ENCODE measurements at places on chromosomes 7 and 10.

GRCh38 chr10:82880776-82881290, 1005.8 kb downstream of the NRG3 start:
- DNase-seq = no peak
- no peak overlapping the region for H3K4me3 ChIP-seq
- H3K27me3 ChIP-seq = no peaks in the 10 kb centered on the region
- no peaks in the 10 kb centered on the region for H3K4me1 ChIP-seq
- H3K36me3 ChIP-seq = no peaks in the 10 kb centered on the region

DNA sequence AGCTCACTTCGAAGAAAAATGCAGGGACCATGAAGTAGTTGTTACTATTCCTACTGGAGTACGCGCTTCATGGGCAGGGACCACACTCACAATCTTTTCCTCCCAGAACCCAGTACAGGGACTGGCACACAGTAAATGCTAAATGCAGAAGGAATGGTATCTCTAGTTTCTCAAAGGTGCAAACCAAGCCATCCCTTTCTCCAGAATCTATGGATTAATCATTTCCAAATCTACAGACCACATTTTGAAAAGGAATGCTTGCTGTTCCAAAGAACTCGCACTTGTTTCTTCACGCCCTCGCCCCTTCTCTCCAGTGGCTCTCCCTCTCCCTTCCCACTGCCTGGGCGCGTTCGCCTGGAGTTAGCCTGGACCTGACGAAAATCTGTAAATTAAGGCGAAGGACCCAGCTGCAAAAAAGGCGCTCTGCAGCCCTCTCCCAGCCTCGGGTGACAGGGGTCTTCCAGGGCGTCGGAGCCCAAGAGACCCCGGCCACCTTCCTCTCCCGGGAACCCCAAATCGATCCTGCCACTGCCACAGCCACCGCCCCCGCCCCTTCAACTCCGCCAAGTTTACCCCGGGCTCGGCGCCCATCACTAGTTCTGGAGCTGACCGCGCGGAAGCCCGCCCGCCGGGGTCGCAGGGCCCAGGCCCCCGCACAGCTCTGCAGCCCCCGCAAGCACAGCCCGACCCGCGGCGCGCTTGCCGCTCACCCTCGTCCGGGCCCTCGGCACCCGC, 527 bp downstream of the PDIA4 start:
- peak overlapping the region; percentile 96 for H3K4me3 ChIP-seq
- H3K27ac ChIP-seq = peak overlapping the region; percentile 90
- no peak for DNase-seq
- H3K27me3 ChIP-seq = no peaks in the 10 kb centered on the region

GRCh38 chr7:146115851-146116520, 615 bp upstream of the CNTNAP2 start:
- peak overlapping the region; percentile 88 for H3K4me3 ChIP-seq
- H3K27me3 ChIP-seq = peaks cover 36% of the 10 kb centered on the region
- peaks cover 13% of the 10 kb centered on the region for H3K4me1 ChIP-seq
- no peak overlapping the region for H3K27ac ChIP-seq

DNA sequence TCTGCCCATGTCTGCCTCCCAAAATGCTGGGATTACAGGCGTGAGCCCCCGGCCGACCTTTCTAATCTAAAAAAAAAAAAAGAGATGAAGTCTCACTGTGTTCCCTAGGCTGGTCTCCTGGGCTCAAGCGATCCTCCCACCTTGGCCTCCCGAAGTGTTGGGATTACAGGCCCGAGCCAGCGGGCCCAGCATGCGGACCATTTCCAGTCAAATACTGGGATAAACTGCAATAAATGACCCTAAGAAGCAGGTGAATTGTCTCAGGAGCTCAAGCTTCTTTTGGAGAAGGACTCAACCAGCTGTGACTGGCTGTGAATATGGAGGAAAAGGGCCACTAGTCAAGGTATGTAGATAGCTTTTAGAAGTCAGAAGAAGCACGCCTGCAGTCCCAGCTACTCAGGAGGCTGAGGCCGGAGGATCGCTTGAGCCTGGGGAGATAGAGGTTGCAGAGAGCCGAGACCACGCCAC, 550 bp upstream of the CREM start:
- H3K4me1 ChIP-seq = peaks cover 38% of the 10 kb centered on the region
- peak overlapping the region; percentile 90 for H3K4me3 ChIP-seq
- peak overlapping the region; percentile 99 for H3K27ac ChIP-seq
- no peak for DNase-seq

GRCh38 chr7:128954830-128955802, 17.4 kb downstream of the IRF5 start:
- peak overlapping the region; percentile 95 for H3K27ac ChIP-seq
- H3K36me3 ChIP-seq = peaks cover 76% of the 10 kb centered on the region
- DNase-seq = no peak
- peak overlapping the region; percentile 64 for H3K4me3 ChIP-seq

- H3K4me3 ChIP-seq = no peak overlapping the region
- no peaks in the 10 kb centered on the region for H3K27me3 ChIP-seq
- no peak overlapping the region for H3K27ac ChIP-seq
- DNase-seq = no peak
- H3K4me1 ChIP-seq = no peaks in the 10 kb centered on the region
These were observed 354.9 kb downstream of the BMPER start for GRCh38 chr7:34260279-34260678.

DNA sequence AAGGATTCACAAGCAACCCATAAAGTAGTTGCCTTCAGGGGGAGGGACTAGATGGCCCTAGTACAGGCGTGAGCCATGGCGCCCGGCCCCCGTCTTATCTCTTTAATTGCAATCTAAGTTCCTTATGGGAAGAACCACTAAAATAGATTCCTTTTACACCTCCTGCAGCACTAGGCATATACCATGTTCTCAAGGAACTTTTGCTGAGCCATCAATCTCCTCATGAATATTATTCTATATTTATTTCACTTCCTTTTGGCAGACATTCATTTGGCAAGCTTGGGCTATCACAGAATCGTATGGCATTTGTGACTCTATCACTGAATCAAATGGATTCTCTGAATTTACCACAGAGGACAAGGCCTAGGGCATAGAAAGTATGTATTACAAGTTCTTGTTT, 14.8 kb upstream of the DNAJC12 start:
- H3K27ac ChIP-seq = no peak overlapping the region
- H3K27me3 ChIP-seq = no peaks in the 10 kb centered on the region
- no peak for DNase-seq
- H3K4me3 ChIP-seq = no peak overlapping the region

DNA sequence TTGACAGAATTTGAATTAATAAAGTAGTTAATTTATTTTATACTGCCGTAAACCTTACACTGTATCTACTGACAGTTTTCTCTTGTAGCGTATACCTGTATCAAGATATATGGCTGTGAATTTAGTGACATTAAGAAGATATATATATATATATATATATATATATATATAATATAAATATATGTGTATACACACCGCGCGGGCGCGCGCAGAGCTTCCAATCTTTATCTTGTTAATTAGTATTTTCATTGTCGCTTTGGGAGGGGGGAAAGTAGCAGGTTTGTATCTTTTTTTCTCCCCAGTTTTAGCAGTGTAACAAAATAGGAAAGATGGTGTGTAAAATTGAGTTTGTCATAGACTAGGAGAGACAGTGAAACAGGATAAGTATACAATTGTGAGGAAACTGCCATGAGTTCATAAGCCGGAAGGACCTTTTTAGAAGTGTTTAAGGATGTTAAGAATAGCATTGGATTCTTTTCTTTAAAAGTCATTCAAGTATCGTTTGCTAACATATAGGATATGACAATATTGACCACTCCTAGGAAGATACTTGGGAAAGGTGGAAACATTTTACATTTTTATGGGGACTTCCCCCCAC, 2.0 kb downstream of the PLEKHA1 start:
- H3K27me3 ChIP-seq = peaks cover 11% of the 10 kb centered on the region
- DNase-seq = no peak
- peaks cover 37% of the 10 kb centered on the region for H3K4me1 ChIP-seq
- H3K4me3 ChIP-seq = no peak overlapping the region
- H3K27ac ChIP-seq = no peak overlapping the region

DNA sequence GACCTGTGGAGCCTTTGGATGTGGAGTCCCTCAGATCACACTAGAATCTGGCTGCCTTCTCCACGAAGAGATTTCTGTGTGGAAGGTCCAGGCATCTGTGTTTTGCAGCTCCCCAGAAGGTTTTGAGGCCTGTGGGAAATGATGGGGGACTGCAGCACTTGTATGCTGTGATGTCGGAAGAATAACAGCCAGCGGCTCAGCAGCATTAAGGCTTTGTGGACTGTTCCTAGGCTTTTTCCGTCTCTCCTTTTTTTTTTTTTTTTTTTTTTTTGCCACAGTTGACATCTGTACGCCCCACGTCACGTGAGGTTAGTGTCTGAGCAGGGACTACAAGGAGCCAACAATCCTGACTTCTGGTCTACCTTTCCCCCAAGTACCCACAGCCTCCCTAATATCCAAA, 181.3 kb downstream of the PFKFB3 start:
- H3K36me3 ChIP-seq = peaks cover 8% of the 10 kb centered on the region
- no peak for DNase-seq
- H3K4me3 ChIP-seq = no peak overlapping the region
- no peaks in the 10 kb centered on the region for H3K27me3 ChIP-seq
- H3K27ac ChIP-seq = no peak overlapping the region
- H3K4me1 ChIP-seq = peaks cover 20% of the 10 kb centered on the region

DNA sequence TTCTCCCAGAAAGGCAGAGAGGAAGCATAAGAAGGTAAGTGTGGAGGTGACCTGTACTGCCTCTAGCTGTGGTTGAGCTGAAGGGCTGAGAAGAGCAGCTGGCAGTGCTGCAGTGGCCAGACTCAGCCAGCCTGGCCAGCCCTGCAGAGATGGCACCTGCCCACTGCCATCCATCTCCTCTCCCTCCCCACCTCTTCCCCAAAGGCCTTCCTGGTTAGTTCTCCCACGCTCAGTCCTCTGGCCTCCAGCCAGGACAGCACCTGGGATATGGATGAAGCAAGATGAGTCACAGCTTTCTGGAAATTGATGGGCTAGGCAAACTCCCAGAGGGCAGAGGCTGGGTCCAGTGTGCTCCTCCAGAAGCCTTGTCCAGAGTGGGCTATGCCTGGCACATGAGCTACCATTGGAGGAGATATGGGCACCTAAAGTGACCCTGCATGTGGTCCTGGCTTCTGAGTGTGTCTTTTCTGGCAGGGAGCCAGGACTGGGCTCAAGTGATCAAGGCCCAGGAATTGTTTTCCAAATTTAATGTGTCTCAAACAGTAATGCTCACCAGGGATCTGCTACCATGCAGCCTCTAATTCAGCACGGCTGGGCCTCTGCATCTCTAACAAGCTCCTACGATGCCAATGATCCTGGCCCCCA, 81.0 kb upstream of the CACUL1 start:
- H3K27ac ChIP-seq = no peak overlapping the region
- DNase-seq = no peak
- no peaks in the 10 kb centered on the region for H3K36me3 ChIP-seq
- H3K4me3 ChIP-seq = no peak overlapping the region

GRCh38 chr10:99484626-99485581, 47.8 kb upstream of the NKX2-3 start:
- H3K4me3 ChIP-seq = no peak overlapping the region
- H3K4me1 ChIP-seq = peaks cover 8% of the 10 kb centered on the region
- DNase-seq = no peak

DNA sequence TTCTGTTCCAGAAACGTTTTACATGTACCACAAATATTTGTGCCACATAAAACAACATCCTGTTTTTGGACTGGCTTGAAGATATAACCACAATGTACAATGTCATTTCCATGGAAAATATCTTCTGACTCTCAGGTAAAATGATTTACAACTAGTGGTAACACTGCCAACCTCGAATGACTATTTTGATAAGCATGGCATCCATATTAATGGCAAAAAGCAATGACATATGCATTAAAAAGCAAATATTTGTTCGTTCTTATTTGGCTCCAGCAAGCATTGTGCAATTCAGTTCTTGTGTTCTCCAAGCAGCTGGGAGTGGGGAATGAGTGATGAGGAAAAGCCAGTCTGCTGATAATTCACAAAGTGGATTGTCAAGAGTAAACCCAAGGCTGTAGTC, 289.0 kb downstream of the PLXDC2 start:
- no peak overlapping the region for H3K27ac ChIP-seq
- no peak for DNase-seq
- H3K4me3 ChIP-seq = no peak overlapping the region
- H3K27me3 ChIP-seq = no peaks in the 10 kb centered on the region
- no peaks in the 10 kb centered on the region for H3K4me1 ChIP-seq
- H3K36me3 ChIP-seq = no peaks in the 10 kb centered on the region

GRCh38 chr7:66258409-66258808, 53.3 kb downstream of the TPST1 start:
- DNase-seq = no peak
- H3K27me3 ChIP-seq = no peaks in the 10 kb centered on the region
- no peak overlapping the region for H3K27ac ChIP-seq
- no peak overlapping the region for H3K4me3 ChIP-seq
- peaks cover 10% of the 10 kb centered on the region for H3K4me1 ChIP-seq

- no peaks in the 10 kb centered on the region for H3K4me1 ChIP-seq
- DNase-seq = no peak
- no peak overlapping the region for H3K27ac ChIP-seq
- H3K27me3 ChIP-seq = peaks cover 4% of the 10 kb centered on the region
These were observed 128.0 kb downstream of the MBL2 start for GRCh38 chr10:52644373-52645186.

- H3K4me1 ChIP-seq = no peaks in the 10 kb centered on the region
- no peak overlapping the region for H3K4me3 ChIP-seq
- H3K27ac ChIP-seq = no peak overlapping the region
- H3K27me3 ChIP-seq = peaks cover 19% of the 10 kb centered on the region
These were observed 60.8 kb downstream of the TSPAN12 start for GRCh38 chr7:120797026-120797645.

- peaks cover 26% of the 10 kb centered on the region for H3K4me1 ChIP-seq
- peak overlapping the region; percentile 10 for H3K4me3 ChIP-seq
- peak overlapping the region; percentile 53 for H3K27ac ChIP-seq
- H3K27me3 ChIP-seq = no peaks in the 10 kb centered on the region
- H3K36me3 ChIP-seq = no peaks in the 10 kb centered on the region
These were observed 140.3 kb upstream of the TARP start for GRCh38 chr7:38413784-38414183.

GRCh38 chr7:138214926-138215325, 138.7 kb downstream of the AKR1D1 start:
- no peaks in the 10 kb centered on the region for H3K36me3 ChIP-seq
- no peak overlapping the region for H3K27ac ChIP-seq
- H3K27me3 ChIP-seq = no peaks in the 10 kb centered on the region
- H3K4me1 ChIP-seq = no peaks in the 10 kb centered on the region
- no peak for DNase-seq

- no peaks in the 10 kb centered on the region for H3K4me1 ChIP-seq
- H3K36me3 ChIP-seq = no peaks in the 10 kb centered on the region
- no peak overlapping the region for H3K27ac ChIP-seq
- no peaks in the 10 kb centered on the region for H3K27me3 ChIP-seq
- no peak overlapping the region for H3K4me3 ChIP-seq
These were observed 77.9 kb downstream of the THSD7A start for GRCh38 chr7:11754123-11754522.

DNA sequence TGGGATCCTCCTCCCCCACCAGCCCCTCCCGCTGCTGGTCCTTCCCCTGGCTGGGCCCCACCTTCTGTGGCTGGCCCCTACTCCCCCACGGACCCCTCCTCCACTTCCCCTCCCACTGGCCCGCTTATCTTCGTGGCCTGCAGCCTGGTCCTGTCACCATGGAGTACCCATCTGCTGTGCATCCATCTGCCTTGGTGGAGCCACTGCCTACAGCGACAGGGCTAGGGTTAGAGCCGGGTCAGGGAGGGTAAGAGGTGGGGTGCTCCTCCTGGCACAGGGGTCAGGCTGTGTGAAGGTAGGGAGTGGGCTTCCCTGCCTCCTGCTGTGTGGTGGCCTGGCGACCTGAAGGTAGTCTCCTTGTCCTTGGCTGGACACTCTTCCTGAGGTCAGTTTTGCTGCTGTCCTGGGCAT, 5.2 kb downstream of the ADCY1 start:
- DNase-seq = no peak
- no peaks in the 10 kb centered on the region for H3K36me3 ChIP-seq
- H3K27me3 ChIP-seq = peaks cover 11% of the 10 kb centered on the region
